Right lung (tissue), 10 donors: ENCODE measurements at places on chromosomes 4 and X. TPM values are rescaled to one million over a fixed set of nuclear protein-coding genes. Genes with fewer than 3 reads are reported as not detected.

DNA sequence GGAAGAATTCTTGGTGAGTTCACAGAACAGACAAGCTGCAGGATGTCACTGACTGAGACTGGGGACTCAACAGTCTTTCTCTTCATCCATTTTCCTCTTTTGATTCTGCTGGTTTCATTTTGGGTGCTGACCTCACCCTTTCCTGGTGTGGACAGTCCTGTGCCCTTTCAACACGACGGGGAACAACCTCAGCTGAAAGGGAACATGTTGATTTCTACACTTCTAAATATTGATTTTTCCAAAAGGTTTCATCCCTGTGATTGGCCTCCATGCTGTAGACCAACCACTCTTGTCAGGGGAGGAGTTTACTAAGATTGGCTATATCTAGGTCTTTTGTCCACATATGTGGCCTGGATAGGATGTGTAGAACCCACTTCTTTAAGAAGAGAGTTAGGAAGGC, 91.8 kb downstream of the SLC4A4 start:
- DNase-seq = no peak

GRCh38 chr4:7703688-7704087, 236.0 kb downstream of the AFAP1 start:
- DNase-seq = no peak

DNA sequence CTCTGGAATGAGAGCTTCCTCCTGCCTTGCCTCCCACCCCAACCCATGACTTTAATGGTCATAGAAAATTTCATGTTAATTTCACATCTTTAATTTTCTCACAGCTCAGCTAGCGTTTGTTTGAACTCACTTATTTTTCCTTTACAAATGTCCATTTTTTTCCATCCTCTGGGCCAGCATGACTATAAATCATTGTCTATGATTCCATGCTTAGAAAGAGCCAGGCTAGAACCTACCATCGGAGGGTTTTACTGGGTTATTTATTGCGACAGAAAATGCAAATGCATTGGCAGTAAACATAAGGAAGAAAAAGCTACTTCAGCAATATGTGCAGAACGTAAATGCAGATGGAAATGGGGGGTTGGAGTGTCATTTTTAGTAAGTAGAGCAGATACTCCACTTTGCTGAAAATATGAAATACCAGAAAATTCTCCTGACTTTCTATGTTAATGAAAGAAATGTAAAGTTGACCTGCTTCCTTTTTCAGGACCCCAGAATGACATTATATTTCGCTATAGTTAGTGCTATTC, 37.1 kb downstream of the LGI2 start:
- DNase-seq = no peak

- no peak for DNase-seq
Measured at GRCh38 chr4:30757357-30757756, 37.2 kb downstream of the PCDH7 start.

DNA sequence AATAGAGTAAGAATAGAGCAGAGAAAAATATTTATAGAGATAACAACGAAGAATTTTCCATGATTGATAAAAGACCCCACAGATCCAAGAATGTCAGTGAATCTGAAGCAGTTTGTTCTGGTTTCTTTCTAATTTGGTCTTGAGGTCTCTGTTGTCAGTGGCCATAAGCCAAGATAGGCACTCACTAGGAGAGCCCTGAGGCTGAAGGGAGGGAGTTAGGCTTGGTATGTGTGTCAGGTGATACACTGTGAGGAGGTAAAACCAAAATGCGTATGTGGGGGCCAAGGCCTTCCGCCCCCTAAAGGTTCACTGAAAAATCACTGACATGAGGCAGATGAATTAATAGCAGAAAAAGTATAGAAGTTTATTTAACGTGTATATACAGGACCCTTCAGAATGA, 382.3 kb upstream of the HTR2C start:
- no peak for DNase-seq

DNA sequence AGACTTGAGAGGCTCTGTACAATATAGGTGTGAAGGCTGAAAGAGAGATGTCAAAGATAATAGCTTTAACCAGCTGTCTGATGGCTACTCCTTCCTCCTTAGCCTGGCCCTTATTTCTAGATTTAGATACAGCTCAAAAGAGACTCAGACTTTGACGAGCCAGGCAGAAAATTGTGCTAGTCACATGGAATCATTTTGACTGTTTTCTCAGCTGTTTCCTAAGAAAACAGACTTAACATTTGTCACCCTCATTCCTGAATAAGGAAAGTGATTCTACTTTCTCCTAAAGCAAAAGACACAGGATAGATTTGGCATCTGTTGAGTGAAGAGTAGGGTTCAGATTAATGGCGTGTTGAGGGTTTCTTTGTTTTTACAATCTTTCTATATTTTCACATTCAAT, 340.7 kb downstream of the DHX15 start:
- no peak for DNase-seq

- DNase-seq = peak; percentile 95
Measured at GRCh38 chr4:124712372-124713184, at the start of gene ANKRD50. TSS of gene ANKRD50 (minus strand) at chr4:124712732. CDS start at chr4:124710511, 2,221 bp downstream.

- no peak for DNase-seq
Measured at GRCh38 chr4:151646322-151646721, 114.5 kb downstream of the GATB start.

- DNase-seq = no peak
Measured at GRCh38 chrX:6910218-6910617, 237.3 kb upstream of the STS start.

DNA sequence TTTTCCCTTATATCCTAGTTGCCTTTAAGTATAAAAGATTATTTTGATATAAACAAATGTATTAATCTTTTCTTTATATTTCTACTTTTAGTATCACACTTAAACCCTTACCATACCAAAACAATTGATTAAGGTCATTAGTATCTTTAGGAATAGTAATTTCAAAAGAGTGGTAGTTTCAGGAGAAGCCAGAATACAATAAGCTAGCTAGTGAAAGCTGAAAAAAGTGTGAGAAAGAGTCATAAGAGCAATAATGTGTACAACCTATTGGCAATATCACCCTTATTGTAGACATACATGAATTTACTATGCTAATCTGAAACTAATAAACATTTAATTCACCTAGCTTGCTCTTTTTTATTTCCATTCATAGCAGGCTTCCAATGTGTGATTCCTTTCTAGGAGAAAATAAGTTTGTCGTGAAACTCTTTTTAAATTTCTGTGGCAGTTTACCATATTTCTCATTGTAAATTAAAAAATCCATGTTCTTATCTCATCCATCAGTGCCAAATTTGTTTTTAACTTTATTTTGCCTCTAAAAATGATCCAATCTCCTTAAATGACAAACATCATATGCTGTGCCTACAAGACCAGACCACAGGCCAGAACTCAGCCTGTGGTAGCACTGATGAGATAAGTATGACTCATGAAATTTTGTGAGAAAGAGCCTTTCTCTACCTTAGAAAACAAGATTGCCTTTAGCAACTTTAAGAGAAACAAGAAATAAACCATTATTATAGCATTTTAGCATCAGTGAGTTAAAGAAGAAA, 8.1 kb downstream of the NEK1 start:
- no peak for DNase-seq

DNA sequence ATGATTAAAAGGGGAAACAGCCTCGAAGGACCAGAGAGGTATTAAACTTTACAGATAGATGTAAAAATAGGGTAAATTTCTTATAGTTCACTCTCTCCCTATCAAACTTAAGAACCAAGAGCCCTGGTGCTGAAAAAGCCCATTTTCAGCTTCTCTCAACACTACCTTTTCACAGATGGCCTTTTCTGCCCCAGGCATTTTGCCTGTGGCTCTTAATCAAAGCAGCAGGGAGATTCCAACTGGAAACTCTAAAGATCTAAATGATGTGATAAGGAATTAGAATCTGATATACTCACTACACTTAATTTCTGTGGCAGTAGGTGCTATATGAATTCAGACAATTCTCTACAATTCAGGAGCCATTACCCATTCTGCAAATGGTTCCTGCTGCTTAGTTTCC, 60.0 kb downstream of the AMMECR1 start:
- DNase-seq = no peak

GRCh38 chr4:68167706-68168105, 38.0 kb upstream of the TMPRSS11F start:
- DNase-seq = no peak

GRCh38 chr4:3873408-3874027, 107.3 kb downstream of the ADRA2C start:
- no peak for DNase-seq

DNA sequence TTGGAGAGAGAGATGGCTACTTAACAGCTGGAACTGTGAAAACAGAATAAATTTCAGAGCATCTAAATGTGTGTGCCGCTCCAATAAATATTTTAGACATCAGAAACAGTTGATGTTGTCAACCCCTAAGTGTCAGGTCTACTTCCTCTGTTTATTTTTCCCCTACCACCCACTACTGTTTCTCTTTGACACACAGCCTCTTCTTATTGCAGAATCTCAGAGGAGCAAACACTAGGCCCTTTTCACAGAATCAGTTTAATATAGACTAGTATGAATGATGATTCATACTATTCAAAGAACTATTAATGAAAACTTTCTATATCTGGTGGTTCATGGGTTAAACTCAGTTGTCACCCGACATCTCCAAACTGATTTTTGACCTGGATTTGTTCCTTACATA, 33.9 kb downstream of the NAA11 start:
- no peak for DNase-seq

GRCh38 chr4:120977435-120977997, 55.0 kb upstream of the PRDM5 start:
- no peak for DNase-seq

GRCh38 chr4:1682860-1683259, 1.3 kb downstream of the FAM53A start:
- no peak for DNase-seq

DNA sequence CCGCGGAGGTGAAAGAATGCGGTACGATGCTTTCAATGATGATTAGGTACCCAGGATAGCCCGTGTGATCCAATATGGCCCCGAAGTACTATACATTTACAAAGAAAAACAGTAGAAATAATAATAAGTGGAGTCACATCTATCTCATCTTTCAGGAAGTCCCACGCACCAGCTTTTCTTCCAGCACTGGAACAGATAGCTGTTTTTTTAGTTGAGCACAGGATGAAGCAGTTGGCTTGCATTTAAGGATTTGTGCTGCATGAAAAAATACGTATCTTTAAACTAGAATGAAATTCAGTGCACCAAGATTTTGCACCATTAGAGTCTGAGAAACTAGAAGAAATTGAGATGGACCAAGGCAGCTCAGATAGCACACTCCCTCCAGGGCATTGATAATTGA, 44.1 kb downstream of the SMIM20 start:
- DNase-seq = no peak

- no peak for DNase-seq
Measured at GRCh38 chr4:128906581-128906980, 97.1 kb downstream of the JADE1 start.

GRCh38 chrX:1378306-1378759, 13.6 kb downstream of the SLC25A6 start:
- no peak for DNase-seq

DNA sequence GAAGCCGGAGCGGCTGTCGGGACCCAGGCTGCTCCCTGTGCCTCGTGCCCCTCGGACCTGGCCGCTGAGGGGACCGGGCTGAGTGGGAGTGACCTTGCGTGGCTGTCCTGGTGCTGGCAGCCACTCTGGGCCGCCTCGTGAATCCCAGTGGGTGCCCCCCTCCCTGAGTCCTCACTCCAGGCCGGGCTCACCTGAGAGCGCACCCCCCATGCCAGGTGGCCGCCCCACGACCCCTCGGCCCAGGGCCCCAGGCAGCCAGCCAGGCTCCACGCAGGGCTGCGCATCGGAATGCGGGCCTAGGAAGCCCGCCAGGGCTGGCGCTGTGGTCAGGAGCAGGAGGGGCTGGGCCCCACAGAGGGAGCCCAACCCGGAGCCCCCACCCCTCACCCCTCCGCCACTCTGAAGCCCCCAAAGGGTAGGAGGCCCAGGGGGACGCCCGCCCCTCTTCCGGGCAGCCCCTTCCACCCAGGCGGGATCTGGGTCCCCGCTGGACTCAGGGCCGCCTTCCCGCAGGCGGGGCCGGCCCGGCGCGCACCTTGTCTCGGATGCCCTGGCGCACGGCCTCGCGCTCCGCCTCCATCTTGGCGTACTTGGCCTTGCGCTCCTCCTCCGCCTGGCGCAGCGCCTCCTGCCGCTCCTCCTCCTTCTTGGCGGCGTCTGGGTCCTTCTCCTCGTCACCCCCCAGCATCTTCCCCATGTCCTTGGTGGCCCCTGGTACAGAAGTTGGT, 33.9 kb downstream of the CPLX1 start:
- DNase-seq = peak; percentile 48

DNA sequence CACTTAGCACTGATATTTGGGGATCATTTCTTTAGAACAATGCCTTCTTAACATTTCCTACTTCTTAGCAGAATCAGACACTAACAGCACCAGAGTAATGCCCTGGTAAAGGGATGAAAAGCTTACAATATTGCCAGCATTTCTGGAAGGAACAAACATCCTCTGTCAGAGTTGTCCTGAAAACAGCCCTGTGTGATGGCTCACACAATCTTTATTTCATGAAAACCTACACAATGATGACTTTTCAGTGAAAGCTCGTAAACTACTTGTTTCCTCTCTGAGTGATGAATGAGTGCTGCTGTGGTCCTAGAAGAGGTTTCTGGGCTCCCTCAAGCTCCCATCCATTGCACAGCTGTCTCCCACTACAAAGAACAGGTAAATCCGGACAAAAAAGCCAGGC, 52.8 kb downstream of the GPC4 start:
- no peak for DNase-seq

GRCh38 chr4:108030332-108030731, 40.6 kb downstream of the HADH start:
- peak; percentile 27 for DNase-seq

DNA sequence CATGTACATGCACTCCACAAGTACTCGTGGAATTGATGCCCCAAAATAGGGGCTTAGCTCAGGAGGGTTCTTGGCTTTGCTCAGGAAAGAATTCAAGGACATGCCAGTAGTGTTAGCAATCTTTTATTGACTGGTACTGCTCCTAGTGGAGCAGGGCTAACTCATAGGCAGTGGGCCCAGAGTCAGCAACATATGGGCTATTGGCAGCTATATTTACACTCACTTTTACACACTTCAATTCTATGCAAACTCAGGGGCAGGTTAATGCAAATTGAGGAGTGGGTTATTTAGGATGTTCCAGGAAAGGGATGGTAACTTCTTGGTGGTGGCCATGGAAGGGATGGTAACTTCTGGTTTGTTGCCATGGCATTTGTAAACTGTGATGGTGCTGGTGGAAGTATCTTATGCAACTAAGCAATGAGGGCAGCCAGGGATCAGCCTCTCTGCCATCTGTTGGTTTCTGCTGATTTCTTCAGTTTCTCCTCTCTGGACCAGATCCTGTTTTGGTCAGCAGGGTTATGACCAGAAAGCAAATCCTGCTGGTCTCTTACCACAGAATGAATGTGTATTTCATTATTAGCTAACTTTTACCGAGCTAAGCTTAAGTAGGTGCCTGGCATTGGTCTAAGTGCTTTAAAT, 69.2 kb upstream of the FAT1 start:
- DNase-seq = no peak

DGKK gene
- polyA plus RNA-seq = not detected

CDX4 gene
- not detected for polyA plus RNA-seq

EGFL6 gene
- 76.2 TPM for polyA plus RNA-seq

CPLX1 gene
- polyA plus RNA-seq = 2.7 TPM

PORCN gene
- 9.1 TPM for polyA plus RNA-seq

APBB2 gene
- polyA plus RNA-seq = 47.5 TPM

TMPRSS11D gene
- 0.19 TPM for polyA plus RNA-seq

UPF3B gene
- 28.6 TPM for polyA plus RNA-seq

ZFP92 gene
- 0.78 TPM for polyA plus RNA-seq

HSD17B11 gene
- 74.3 TPM for polyA plus RNA-seq

GDPD2 gene
- 0.14 TPM for polyA plus RNA-seq
